BE2C (cell line): ENCODE measurements at places on chromosomes 4 and X.

GRCh38 chr4:6641164-6641970 lies 882 bp downstream of the MRFAP1 start:
- peak; percentile 39 for DNase-seq

DNA sequence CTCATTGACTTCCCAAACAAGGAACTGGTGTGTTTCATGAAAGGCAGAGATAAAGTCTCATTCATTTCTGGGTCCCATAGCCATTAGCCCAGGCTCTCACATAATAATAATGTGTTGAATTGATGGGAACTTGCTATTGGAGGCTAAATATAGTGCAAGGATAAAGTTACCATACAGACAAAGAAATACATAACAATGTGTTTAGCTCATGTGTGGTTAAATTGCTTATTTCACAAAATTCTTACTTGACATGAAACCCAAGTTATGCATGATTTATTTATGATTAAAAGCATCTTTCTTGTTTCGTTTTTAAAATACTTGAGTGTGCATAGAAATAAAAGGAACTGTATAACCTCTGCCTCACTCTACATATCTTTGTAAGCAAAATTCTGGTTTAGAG lies 37.3 kb upstream of the LPAR4 start:
- DNase-seq = no peak

DNA sequence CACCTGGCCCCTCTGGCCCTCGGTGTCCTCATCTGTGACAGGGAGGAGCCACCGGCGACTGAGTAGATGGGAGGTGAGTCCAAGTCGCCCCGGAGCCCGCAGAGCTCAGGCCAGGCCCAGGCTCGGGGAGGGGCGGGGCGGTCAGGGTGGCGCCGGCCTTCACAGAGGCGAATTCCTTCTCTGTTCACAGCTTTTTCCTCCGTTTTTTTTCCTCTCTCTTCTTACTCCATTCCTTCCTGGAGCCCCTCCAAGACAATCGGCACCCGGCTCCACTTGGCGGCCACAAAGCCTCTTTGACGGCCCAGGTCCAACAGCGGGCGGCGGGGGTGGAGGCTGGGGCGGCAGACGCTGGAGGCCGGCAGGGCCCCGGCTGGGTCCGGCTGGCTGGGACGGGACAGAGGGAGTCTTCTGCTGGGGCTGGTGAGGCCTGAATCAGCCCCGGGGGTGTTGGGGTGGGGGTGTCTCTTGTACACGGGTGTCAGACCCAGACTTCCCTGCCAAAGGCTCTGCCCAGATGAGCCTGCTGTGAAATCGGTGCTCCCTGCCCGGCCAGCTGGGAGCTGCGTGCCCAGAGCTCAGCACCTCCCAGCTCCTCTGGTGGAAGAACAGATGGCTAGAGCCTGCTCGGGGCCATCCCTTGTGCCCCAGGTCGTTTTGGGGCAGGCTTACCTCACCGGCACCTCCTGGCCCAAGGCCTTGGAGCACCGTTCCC lies 22.6 kb downstream of the FGFRL1 start:
- no peak for DNase-seq

GRCh38 chr4:123405267-123405865 lies 8.8 kb downstream of the SPRY1 start:
- DNase-seq = no peak

- no peak for DNase-seq
These were observed 870.9 kb upstream of the FRG1 start for GRCh38 chr4:189069772-189070171.

DNA sequence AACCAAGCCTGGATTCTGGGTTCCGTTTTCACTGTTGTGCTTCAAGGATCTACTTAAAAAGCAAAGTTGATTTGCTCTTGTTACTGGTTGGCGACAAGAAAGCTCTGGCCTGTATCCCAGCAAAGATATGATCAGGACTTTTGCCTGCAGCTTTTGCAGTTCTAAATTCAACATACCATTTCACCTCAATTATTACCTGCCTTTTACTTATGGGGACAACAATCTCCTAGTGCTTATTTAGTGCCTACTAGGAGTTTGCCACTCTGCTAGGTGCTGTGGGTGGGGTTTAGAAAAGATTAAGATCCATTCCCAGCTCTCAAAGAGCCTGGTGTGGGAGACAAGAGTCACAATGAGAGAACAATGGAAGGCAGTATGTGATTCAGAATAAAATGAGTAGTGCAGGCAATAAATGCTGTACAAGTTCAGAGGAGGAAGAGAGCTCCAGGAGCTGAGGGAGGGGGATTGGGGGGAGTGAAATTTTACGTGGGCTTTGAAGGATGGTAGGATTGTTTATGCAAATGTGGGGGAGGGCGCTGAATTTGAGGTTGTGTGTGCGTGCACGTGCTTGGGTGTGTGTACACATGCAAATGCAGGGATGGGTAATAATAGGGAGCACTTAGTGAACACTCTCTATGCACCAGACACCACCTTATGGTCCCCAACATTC lies 5.0 kb upstream of the TMEM164 start:
- no peak for DNase-seq

DNA sequence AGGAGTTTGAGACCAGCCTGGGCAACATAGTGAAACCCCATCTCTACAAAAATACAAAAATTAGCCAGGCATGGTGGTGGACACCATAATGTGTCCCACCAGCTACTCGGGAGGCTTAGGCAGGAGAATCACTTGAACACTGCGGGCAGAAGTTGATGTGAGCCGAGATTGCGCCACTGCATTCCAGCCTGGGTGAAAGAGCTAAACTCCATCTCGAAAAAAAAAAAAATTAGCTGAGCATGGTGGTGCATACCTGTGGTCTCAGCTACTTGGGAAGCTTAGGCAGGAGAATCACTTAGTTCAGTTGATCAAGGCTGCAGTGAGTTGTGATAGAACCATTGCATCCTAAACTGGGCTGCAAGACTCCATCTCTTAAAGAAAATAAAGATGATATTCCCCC lies 91.2 kb downstream of the PLS3 start:
- no peak for DNase-seq

GRCh38 chr4:77154761-77155499 lies 2.1 kb upstream of the CCNG2 start:
- no peak for DNase-seq

DNA sequence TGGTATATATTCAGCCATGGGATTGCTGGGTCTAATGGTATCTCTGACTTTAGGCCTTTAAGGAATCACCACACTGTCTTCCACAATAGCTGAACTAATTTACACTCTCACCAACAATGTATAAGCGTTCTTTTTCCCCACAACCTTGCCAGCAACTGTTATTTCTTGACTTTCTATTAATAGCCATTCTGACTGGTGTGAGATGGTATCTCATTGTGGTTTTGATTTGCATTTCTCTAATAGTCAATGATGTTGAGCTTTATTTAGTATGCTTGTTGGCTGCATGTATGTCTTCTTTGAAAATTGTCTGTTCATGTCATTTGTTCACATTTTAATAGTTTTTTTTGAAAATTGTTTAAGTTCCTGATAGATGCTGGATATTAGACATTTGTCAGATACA lies 235.2 kb downstream of the HEPH start:
- DNase-seq = no peak

DNA sequence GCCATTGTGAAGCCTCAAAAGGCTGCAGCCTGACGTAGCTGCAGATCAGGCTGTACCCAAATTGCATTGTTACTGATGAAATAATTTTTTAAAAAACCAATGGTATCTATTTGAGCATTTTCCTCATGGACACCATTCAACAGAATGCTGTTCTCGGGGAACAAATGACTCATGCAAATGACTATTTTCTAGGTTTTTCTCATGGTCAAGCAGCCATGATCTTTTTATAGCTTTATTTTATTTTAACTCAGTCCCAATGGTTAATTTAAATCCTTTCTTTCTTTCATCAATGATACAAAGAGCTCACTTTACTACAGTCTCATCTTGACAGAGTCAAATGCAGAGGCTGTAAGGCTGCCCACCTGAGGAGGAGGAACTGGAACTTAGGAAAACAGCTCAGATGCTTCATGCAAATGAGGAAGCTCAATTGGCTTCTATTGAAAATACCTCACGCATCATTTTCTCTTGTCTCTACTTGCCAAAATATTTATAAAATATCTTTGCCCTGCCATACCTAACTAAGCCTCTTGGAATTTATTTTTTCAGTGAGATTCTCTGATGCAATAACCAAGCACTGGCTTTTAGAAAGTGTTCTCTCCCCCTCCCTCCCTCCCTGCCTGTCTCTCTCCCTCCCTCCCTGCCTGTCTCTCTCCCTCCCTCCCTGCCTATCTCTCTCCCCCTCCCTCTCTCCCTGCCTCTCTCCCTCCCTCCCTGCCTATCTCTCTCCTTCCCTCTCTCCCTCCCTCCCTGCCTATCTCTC lies 81.0 kb downstream of the SORBS2 start:
- no peak for DNase-seq

DNA sequence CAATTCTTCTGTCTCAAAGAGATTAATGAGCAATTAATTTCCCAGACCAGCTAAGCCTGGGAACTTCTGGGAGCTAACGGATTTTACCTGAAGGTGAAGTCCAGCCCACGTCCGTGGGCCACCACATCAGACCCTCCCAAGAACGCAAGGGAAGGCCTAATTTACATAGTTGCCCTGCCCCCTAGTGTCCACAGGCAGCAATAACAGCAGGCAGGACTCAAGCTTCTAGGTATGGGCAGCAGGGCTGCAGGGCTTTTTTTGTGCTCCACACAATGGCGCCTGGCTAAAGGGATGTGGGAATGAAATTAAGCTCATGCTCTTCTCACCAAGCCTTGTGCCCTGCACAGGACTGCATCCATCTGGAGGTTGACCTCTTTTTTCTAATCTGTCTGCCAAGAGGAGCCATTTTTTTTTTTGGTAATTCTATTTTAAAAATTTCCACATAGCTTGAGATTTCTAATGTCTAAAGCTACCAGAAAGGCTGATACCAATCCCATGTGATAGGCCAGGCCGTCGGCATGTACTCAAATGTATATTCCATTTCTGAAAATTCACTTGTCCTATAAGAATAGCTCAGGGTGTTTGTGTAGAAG lies 111.9 kb upstream of the TMEM164 start:
- peak; percentile 59 for DNase-seq

GRCh38 chr4:183430317-183430993 lies 14.0 kb upstream of the CDKN2AIP start:
- DNase-seq = no peak

- no peak for DNase-seq
These were observed 1.4 kb downstream of the SPATA4 start for GRCh38 chr4:176193938-176194337.
